ENCODE measurements at places on chromosomes 1 and 21.
A peak's percentile ranks its signal among the peaks of the same experiment; 100 is the strongest.

DNA sequence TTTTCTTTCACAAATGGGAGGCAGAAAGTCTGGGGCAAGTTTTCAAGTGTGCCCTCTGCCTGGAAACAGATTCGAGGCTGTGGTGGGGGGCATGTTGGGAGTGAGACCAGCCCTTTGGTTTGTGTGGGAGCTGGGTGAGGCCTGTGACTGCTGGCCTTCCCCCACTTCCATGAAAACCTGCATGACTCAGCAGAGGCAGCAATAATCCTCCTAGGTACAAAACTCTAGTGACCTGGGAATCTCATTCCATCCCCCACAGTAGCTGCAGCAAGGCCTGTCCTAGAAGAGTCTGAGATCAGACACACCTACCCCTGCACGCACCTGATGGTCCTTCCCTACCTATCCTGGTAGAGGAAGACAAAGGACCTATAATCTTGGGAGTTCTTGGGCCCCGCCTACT lies 42.1 kb upstream of the KIAA0040 start:
- no peak for DNase-seq

DNA sequence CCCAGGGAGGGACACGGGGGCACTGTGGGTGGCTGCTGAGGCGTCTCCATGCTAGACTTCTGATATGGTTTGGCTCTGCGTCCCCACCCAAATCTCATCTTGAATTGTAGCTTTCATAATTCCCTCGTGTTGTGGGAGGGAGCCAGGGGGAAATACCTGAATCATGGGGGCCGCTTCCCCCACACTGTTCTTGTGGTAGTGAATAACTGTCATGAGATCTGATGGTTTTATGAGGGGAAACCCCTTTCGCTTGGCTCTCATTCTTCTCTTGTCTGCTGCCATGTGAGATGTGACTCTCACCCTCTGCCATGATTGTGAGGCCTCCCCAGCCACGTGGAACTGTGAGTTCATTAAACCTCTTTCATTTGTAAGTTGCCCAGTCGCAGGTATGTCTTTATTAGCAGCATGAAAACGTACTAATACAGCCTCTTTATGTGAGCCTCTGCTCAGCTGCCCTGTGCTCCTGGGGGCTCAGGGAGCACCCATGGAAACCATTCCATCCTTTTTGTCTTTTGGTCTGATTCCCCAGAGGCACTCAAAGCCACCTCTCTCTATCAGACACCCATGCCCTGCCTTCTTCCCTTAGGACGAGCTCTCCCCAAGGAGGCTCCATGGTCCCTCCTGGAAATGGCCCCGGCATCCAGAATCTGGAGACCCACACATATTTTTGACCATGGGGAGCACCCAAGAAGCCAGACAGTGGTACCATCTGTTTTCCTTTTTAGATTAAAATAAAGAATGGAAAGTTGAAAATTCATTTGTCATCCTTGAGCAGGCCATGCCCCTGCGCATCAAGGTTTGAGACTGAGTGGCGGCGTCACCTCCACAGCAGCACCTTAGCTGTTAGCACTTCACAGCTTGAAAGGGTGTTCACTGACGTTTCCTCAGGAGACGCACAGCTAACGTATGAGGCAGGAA lies 65.9 kb upstream of the FAM20B start:
- no peak for DNase-seq

DNA sequence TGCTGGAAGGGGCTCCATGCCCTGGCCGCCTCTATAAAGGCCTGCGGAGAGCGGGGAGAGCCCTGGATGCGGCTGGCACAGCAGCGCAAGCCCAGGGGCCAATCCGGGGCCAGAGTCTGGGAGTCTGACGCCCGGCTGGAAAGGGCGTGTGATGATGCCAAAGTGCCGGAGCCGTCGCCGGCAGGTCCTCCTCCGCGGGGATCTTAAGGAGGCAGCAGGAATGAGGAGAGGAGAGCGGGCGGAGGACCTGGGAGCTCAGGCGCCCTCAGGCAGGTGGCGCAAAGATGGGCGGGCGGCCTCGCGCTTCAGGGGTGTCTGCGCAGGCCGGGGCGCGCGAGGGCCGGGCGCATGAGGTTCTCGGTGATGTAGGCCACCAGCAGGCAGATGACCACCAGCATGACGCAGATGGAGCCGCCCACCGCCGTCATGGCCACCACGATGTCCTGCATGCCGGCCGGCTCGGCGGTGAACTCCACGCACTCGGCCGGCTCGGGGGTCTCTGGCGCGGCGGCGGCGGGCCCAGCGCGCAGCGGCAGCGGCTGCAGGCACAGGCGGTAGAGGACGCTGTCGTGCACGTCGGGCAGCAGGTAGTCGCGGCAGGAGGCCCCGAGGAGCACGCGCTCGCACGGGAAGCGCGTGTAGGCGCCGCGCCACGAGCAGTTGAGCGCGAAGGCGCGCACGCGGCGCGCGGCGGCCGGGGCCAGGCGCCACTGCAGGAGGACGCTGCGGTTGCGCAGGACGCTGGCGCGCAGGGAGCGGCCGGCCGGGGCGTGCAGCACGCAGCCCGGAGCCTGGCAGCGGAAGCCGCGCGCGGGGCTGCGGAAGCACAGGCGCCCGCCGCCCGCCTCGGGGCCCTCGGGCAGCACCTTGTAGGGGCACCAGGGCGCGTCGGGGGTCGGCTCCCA lies 653 bp downstream of the FNDC10 start:
- peak; percentile 34 for DNase-seq

- no peak for DNase-seq
Measured at GRCh38 chr1:30867537-30867936, 41.0 kb downstream of the SDC3 start.

DNA sequence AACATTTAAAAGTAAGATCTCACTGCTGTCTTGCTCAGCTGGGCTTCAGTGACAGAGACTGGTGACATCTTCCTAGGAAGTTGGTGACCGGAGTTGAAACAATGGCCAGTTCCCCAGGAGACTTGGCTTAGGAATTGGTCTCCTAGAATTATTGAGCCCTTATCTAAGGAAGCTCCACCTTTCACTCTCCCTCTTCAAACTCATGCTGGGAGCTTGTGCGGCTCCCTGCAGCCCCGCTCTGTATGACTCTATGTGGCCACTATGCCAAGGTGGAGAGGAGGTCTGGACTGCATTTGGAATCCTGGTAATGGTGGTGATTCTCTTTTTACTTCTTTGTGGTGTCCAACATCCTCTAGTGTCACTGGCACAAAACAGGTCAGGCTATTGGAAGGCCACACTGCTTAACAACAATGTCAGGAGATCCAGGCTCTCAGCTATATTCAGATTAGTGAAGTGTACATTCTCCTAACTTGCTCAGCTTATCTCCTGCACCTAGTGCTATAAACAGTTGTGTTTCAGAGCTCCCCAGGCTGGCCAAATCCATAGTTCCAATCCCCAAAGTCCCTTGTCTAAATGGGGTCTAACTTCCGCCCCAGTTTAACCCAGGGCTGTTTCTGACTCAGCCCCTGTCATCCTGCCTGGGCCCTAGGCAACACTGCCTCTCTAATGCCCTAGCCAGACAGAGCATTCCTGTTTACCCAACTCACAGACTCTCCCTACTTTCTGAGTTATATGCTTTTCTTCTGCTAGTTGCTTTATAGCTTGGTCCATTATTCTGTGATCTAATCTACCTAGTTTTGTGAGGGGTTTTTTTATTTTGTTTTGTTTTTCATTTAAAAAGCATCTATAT lies 18.3 kb downstream of the ATP2B4 start:
- DNase-seq, result no peak

DNA sequence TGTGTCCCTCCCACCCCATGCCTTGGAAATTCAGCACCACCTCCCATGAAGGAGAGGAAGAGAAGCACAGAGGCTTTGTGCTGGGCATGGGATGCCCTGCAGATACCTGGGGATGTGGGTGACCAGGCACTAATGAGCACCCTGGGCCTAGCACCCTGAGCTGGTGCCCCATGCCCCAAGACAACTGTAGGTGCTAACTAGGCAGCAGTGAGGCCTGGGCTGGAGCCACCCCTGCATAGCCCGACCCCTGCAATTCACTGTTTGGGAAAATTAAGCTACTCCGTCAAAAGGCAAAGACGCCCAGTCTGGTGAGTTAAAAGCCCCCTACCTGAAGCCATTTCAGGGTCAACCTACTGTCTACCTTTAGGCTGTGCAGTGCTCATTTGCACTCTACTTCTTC lies 5.4 kb downstream of the KCNA2 start:
- no peak for DNase-seq

GRCh38 chr1:229158341-229158921 lies 112.5 kb upstream of the RAB4A start:
- no peak for DNase-seq

- no peak for DNase-seq
Measured at GRCh38 chr1:36448530-36449056, 1.7 kb downstream of the OSCP1 start.

GRCh38 chr1:10033359-10033845 lies 644 bp downstream of the UBE4B start:
- no peak for DNase-seq

GRCh38 chr1:212944229-212944901 lies 6.0 kb upstream of the VASH2 start:
- DNase-seq, result no peak

DNA sequence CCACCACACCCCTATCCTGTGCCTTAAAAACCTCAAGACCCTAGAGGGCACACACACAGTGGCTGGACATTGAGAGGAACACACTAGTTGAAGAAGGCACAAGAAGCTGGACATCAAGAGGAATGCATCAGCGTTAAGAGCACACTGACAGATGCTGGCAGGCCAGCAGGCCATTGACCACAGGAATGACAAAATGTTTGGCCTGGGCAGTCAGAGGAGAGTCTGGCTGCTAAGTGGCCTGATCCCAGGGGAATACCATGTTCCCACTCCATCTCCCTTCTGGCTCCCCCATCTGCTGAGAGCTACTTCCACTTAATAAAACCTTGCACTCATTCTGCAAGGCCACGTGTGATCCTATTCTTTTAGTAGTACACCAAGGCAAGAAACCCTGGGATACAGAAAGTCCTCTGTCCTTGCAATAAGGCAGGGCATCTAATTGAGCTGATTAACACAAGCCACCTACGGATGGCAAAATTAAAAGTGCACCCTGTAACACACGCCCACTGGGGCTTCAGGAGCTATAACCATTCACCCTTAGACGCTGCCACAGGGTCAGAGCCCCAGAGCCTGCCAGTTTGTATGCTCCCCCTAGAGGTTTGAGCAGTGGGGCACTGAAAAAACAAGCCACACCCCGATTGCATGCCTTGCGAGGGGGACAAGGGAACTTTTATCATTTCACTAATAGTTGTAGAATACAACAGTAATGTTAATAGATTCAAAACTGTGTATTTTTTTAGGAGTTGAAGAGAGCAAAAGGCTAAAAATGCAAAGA lies 1216.1 kb upstream of the NCAM2 start:
- DNase-seq, result no peak

- no peak for DNase-seq
Measured at GRCh38 chr1:91583326-91583755, 82.7 kb downstream of the CDC7 start.

DNA sequence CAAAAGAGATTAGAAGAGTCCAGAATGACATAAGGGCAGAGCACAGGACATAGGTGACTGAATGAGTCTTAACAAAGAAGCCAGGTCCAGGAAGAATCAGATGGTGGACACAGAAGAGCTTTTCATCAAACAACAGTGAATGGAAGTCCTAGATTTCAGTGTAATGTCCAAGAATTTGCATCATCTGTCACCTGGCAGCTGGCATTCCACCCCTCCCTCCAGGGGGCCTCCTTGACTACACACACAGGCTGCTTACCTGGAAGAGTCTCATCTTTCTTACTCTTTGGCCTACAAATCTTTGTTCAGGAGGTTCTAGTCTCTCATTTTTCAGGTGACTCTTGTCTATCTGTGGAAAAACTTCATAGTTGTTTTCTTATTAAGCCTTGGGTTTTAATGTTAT lies 36.2 kb downstream of the GORAB start:
- DNase-seq, result no peak

DNA sequence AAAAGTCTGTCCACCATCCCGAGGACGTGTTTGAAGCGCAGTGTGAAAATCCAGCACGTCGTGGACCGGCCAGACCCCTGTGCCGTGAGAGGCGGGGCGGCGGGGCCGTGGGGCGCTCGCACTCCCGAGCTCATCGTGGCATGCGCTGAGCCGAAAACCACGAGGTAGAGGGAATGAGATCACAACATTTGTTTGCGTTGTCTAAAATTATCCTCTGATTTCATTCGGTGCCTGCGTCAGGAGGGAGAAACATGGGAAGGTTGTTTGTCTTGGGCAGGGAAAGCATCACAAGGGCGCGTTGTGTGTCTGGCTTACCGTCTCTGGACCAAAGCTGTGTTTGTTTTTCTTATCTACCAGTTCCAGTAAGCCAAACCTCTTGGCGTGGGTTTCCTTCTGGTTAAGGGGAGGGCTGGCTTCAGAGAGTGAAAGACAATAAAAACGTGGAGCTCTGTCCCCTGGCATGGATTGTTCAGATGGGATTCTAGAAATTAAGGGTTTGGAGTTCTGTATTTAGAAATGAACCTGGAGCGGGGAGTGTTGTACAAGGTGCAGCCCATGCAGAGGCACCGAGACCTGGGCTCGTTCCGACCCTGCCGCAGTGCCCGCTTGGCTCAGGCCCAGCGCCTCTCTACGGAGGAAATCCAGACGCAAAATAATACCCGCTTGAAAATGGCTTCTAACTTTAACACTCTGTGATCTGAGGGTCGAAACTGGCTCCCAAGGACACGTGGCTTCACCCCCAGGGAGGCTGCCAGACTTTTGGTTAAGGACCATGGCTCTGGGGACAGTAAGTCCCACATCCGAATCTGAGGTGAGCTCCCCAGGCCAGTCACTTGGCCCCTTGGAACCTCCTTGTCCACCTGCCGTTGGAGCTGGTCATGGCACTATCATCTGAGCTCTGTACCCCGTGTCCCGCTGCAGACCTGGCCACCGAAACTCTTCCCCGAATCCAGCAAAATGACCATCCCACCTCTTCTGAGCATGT lies 68.7 kb upstream of the FAM3B start:
- no peak for DNase-seq

GRCh38 chr1:17673329-17674072 lies 81.6 kb upstream of the ACTL8 start:
- no peak for DNase-seq

DNA sequence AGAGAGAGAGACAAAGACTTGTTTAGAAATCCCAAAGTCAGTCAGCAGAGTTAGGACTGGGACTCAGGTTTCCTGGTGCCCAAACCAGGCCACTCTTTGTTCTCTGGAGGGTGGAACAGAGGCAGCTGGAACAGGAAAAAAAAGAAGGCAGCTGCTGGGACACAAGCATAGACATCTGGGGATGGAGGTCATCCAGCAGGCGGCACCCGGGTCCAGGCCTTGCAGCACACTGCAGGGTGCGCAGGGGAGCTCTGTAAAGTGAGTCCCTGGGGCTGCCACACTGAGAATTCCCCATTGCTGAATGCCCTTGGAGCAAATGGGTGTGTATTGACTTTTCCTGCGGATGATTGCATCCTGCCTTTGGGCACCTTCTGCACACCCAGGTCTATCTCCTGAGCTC lies 222.9 kb upstream of the CSF3R start:
- no peak for DNase-seq

- DNase-seq, result peak; percentile 20
Measured at GRCh38 chr1:159211331-159212136, 6.9 kb downstream of the ACKR1 start.

DNA sequence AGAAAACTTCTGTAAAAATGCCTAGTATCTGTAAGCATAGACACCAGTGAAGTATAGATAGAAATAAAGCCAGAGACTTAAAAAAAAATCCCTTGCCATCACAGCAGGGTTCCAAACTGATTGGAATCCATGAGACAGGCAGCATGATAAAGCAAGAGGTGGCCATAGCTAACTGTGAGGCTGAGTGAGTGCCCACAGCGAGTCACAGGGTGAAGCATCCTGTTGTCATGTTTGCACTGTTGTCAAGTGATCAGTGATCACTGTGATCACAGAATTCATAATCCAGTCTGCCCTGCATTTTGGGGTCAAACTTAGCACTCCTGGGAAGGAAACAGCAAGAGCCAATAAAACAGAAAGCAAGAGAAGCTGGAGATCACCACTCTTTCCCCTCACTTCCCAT lies 33.3 kb downstream of the LRRC8B start:
- DNase-seq, result no peak

GRCh38 chr1:26814377-26814776 lies 12.1 kb upstream of the ZDHHC18 start:
- no peak for DNase-seq
